ENCODE measurements at places on chromosomes 4 and X.
A peak's percentile ranks its signal among the peaks of the same experiment; 100 is the strongest.

DNA sequence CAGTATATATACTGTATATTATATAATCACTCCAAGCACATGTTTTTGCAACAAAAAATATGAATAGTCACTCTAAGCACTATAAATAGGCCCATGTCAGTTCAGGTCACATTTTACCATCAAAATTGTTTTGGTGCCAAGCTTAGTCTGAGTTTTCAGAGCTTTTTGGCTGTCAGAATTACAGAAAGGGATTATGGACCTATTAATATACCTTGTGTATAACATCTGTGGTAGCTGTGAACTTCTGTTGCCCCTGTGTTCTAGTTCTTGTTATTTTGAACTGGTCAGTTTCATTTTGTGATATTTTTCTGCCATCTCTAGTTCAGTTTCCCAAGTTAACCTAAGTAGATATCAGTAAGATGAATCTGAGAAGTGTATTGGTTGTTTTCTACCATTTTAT is 22.9 kb downstream of the EXOC1 start:
- DNase-seq, result no peak

DNA sequence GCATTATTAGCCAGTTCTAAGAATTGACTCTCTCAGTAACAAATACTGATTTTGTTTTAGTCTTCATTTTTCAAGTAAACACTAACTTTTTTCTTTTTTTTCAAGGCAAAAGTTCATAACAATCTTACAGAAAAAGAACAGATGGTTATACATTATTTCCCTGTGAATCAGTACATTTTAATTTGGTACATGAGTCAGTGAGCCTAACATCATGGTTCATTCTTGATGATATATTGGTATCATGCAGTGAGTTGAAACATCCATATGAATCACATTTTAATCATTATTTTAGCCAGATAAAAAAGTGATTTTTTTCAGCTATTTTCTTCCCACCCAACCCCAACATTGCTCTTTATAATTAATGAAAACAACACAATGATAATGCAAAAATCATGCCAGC is 184.3 kb upstream of the TACR3 start:
- no peak for DNase-seq

DNA sequence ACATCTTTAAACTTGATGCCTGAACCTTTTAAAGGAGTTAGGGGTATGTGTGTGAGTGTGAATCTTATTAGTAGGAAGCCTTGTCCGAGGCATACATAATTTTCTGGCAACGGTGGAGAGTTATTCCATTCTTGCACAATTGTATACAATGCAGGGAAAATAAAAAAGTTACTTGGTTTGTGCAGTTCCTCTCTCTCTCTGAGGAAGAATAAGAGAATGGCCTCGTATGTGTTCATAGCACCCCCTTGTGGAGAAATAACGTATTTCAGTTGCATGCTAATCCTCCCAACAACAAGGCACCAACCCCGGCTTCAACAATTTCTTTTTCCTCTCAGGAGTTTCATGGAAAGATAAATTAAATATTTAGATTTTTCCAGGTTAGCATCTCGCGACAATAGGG is 33.7 kb upstream of the FGF13 start:
- DNase-seq, result no peak

DNA sequence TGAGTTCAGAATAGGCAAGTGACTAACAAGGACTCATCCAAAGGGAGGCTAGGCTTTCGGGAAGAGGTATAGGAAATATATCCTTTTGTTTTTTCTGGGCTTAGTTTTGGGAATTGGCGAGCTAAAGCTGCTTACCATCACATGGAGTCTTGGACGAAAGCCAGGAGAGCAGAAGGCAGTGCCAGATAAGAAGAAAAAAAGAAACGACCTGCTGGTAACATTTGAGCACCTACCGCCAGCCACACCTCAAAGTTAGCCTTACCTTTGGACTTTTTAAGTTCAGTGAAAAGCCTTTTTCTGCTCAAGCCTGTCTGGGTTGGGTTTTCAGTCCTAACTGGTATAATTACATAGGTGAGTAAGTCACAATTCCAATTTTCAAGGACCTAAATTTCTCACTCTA is 85.1 kb upstream of the LCORL start:
- DNase-seq, result no peak

GRCh38 chr4:16235209-16235608 is 8.9 kb upstream of the TAPT1 start:
- no peak for DNase-seq

DNA sequence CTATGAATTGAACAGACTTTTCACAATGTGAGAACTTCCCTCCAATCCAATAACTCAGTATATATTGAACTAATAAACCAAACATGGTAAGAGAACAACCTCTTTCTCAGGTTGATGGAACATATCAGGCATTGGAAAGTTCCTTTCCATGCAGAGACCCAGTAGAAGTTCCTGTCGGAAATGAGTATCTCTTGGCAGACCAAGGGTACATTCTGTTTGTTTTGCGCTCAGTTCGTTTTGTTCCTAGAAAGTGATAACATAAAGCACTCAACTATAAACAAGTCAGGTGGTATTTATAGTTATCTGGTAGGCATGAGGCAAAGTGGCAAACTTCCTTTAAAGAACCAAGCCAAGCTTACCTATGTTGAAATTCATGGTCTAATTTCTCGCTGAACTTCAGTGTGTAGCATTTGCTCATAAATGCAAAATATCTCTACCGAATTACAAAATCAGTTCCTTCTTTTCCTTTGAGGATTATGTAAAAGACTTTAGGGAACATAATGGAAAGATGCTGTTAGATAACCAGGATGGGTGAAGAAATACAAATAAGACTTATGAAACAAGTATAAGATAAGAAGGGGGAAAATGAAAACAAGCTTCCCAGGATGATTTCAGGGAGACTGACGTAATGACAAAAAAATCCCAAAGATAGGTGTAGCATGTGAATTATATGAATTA is 120.3 kb downstream of the ARHGAP24 start:
- DNase-seq, result no peak

GRCh38 chr4:2060611-2061185 is 1.6 kb downstream of the NAT8L start:
- DNase-seq, result no peak

DNA sequence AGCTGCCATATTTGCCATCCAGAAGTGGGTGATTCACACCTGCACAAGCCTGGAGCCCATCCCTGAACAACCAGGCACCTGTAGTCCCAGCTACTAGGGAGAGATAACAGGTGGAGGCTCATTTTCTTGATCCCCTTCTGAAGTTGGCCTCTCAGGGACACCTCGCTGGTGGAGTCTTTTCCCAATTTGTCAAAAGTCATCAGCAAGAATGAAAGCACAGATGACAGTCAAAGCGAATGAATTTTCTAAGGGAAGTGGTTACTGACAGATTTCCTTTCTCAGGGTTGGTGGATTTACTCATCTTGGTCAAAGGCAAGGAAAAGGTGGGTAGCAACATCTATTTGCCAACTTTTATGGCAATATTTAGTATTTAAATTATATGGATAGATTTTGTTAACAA is 36.5 kb downstream of the FGFBP1 start:
- DNase-seq, result no peak

DNA sequence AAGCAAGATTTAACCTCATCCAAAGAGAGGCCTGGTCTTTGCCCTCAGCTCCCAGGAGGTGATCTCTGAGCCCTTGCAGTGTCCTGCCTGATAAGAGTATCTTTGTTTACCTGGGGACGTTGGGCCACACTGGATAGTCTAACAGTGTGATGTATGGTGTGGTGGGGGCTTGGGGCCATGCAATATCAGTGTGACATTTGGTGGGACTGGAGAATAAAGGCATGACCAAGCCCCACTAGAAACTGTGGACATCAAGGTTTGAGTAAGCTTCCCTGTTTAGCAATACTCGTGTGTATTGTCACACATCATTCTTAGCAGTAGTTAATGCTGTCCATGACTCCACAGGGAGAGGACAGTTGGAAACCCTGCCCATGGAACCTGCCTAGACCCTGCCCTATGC is 34.4 kb downstream of the BBS12 start:
- DNase-seq, result no peak

DNA sequence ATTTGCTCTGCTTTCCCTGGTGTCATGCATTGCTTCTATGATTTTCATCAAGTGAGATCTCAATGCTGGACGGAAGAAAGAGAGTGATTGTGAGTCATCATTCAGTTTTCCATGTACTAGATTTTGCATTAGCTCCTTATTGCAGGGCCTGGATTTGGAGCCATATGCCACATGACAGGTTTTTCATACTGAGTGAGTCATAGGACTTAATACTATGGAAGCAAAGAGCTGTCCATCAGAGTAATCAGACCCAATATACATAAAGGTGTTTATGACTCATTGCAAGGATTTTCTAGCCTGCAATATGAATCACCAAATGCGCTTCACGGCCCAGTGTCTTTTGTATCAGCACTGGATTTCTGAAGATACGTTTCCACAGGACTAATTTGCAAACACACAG is 11.2 kb upstream of the TFDP3 start:
- DNase-seq, result no peak

- DNase-seq, result peak; percentile 13
Observed at GRCh38 chrX:13647709-13648212, 5.2 kb upstream of the TCEANC start.

DNA sequence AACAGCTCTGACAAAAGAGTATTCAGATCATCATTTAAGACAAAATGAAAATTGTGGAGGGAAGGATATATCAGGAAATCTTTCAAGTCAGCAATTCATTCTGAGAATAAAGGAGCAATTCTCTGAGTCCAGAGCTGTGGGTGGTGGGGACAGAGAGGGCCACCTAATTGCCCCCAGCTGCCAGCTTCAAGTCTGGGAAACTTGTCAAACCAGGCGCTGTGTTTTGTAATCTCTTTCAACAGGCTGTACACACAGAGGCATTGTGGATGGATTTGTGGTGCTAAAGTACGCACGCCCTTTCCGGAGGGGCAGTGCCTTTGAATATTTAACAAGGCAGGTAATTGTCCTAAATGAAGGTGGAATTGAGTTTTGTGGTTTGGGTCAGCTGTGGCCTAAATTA is 591.1 kb upstream of the BOD1L1 start:
- no peak for DNase-seq

DNA sequence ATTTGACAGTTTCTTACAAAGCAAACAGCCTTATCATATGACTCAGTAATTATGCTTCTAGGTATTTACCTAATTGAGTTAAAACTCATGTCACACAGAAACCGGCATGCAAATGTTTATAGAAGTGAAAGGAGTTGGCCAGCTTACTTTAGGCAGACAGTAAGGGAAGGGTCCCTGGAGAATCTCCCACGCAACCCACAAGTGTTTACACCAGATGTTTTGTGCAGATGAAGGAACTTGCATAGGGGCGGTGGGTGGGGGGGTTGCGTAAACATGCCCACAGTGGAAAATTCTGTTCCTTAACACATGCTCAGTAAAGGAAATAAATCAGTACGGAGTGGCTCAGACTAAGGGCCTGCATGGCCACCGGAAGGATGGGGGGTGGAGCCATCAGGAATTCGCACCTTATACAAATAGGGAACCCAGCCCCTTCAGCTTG is 330.5 kb upstream of the AADAT start:
- no peak for DNase-seq

DNA sequence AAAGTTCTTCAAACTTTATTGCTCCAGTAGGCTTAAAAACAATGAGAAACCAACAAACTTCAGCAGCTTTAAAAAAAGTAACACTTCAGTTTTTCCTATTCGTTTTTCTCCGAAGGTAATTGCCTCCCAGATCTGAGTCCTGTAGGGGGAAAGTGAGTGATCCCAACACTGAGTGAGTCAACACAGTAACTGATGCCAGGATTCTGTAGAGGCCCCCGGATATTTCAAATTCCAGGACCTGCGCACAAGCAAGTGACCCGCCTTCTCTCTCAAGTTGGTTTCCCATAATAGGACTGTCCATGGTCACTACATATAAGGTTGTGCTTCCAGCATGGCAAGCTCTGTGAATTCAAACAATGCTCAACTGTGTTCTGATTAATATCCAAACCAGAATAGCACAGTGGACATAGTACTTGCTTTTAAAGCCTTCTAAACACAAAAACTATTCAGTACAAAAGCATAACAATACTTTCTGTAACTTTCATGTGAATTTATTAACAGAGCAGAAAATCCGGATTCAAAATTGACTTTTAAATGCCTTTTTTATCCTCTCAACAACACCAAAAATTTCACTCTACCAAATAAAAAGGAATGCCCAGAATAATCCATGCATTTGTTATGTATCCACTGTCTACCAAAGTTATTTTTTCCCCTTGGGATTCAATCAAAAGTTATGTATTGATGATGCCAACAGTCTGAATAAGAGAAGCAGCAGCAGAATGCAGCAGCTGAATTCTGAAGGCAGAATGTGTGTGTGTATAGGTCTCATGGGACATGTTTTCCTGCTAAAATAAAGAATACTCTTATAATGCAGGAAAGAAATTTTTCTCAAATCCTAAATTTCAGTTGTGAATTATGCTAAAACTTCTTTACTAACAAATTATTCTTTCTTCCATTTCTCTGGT is at the start of gene DMD:
Gene DMD, minus strand, starts transcription at position 194 of the 905 bp plus-strand sequence. CDS start 237 bp downstream, outside the sequence.
- DNase-seq, result no peak

DNA sequence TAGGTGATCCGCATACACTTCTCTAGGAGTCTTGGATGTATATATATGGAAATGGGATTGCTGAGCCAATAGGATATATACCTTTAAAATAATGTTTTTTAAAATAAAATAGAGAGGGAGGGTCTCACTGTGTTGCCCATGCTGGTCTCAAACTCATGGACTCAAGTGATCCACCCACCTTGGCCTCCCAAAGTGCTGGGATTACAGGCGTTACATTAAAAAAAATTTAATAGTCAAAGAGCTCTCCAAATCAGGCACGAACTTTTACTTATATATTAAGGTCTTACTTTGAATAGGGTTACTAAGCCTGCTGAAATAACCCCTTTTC is 109.0 kb downstream of the GNL3L start:
- DNase-seq, result no peak

GRCh38 chr4:39770471-39770870 is 72.5 kb downstream of the UBE2K start:
- no peak for DNase-seq

DNA sequence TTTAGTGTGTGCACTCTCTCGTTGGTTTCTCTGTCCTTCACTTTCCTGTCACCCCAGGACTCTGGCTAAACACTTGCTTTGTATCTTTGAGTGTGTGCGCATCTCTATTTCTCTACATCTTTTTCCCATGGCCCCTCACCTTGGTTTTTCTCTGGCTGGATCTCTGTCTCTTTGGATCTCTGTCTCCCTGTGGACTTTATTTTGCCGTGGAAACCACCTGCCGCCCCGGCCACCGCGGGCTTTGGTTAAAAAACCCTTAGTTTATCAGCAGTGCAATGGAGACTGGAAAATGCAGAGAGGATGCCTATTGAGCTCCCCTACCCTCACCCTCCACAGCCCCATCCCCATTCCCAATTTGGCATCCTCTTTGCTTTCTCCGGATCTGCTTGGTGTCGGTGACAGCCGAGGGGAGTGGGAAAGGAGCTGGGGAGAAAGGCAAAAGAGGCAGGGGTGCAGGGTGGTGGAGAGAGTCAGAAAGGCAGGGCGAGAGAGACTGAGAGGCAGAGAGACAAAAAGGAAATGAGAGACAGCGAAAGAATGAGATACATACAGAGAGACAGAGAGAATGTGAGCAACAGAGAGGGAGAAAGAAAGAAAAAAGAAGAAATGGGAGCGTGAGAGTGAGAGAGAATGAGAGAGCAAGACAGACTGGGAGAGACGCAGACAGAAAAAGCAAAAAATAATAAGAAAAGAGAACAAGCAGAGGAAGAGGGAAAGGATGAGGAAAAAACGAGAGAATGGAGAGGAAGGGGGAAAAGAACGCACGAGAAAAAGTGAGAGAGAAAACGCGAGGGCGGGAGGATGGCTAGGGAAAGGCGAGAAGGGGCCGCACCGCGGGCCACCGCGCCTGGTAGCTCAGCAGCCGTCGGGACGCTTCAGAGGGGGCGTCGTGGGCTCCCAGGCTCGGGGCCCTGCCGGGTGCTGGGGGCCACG is 688 bp downstream of the GPR101 start:
- no peak for DNase-seq

Measured in activated T-helper 1 cell treated with anti-CD3 and anti-CD28 coated beads, Interleukin-2, amount 50 U/mL, for 16 hours (primary cell).